ENCODE measurements at places on chromosomes 1 and 21.

DNA sequence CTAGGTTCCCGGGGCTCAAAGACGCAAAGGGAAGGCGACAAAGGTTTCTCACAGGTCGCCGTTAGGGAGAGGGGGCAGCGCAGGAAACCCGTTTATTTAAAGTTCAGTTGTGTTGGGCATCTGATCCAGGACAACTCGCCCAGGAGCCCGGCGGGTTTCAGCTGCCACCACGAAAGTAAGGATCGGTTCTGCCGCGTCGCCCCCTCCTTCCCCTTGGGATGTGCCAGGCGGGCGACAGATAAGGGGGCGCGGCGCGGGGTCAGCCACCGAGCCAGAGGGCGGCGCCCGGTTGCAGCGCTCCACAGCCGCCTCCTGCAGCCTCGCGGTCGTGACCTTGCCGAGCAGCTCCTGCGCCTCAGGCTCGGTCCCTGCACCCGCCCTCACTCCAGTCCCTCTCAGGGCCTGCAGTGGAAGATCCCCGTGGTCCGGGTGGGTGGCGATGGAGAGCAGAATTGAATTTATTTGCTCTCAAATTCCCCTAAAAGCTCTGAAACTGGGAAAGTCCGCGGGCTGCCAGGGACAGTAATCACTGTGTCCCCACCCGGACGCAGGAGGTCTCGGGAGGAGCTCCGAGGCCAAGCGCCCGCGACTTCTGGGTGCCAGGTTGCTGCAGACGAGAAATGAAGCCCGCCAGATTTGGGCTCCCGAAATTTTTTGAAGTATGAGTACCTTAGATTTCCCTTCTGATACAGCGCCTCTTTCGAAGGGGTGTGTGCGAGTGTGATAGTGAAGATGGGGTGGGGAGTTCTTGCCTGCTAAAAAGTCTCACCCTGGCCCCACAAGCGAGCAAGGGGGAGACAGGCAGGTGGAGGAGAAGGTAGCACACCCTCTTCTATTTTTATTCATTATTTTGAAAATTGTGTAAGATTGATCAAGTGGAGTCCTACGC, 28.4 kb upstream of the NFIA start:
- no peak for DNase-seq

DNA sequence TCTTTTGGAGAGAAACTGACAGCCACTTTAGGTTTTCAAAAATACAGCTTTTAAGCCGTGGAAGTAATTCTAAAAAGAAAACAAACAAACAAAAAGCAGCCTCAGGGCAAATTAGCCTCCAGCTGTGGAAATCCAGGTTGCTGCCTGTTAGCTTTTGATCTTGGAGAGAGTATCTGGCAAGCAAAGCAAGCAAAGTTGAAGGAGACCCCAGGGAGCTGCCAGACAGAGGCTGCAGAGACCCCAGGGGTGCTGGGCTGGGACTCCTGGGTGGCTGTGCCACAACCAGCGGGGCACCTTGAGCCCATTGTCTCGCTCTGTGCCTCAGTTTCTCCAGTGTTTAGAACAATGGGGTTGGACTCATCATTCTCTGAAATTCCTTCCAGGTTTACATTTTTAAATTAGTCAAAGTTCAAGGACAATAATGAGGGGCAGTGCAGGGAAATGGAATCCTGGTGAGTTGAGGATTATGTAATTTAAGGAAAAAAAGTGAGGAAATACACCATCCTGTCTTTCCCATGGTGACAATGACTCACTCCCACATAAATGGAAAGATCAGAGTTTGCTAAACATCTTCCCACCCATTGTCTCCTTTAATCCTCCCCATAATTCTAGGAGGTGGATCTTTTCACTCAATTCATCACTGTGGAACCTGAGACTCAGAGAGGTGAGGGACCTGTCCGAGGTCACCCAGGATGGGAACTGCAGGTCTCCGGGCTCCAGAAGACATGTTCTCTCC, 480.5 kb downstream of the MATN1 start:
- DNase-seq = no peak

DNA sequence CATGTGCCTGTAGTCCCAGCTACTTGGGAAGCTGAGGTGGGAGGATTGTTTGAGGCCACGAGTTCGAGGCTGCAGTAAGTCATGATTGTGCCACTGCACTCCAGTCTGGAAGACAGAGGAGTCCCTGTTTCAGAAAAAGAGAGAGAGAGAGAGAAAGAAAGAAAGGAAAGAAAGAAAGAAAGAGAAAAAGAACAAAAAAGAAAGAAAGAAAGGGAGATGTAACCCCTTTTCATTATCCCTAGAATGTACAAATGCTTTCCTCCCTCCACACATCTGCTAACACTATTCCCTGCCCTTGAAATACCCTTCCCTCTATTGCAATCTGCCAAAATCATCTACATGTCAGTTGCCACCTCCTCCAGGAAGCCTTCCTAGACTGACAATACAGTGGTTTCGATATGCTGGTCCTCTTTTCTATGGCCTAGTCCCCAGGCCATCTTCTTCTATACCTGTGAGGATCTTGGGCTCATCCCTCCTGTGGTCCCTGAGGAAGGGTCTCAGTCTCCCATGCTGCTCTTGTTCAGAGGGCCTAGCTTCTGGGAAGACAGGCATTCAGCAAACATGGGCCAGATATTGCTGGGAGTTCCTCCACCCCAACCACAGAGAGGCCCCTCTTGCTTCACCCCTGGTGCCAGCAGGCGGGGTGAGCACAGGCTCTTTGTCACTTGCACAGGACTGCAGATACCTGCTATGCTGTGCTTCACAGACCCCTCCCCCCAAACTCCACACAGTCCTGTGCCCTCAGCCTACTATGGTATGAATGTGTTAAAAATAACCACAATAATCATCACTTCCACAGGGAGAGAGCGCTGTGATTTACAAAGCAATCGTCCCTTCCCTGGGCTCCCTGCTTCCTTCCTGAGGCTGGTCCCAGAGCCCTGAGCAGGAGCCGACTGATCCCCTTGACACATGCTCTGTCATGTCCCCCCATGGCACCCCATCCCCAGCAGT, 14.1 kb downstream of the ADGRB2 start:
- DNase-seq = no peak

GRCh38 chr1:63935143-63935542, 161.3 kb downstream of the ROR1 start:
- no peak for DNase-seq

DNA sequence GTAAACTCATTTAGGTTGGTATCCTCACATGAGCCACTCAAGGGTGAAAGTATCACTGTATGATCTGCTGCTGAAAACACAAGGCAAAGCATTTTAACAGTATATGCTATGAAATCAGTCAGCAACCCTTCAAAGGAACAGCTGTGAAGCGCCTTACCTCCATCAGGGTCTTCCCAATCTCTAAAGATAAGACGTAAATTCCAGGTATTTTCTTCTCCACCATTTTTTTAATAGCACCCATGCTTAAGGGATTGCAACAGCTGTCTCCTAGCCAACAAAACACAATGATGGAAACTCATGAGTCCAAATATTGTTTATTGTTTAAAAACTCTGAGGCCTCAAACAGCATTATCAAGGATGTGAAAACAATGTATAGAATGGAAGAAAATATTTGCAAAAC, 4.8 kb downstream of the PPT1 start:
- DNase-seq = no peak

DNA sequence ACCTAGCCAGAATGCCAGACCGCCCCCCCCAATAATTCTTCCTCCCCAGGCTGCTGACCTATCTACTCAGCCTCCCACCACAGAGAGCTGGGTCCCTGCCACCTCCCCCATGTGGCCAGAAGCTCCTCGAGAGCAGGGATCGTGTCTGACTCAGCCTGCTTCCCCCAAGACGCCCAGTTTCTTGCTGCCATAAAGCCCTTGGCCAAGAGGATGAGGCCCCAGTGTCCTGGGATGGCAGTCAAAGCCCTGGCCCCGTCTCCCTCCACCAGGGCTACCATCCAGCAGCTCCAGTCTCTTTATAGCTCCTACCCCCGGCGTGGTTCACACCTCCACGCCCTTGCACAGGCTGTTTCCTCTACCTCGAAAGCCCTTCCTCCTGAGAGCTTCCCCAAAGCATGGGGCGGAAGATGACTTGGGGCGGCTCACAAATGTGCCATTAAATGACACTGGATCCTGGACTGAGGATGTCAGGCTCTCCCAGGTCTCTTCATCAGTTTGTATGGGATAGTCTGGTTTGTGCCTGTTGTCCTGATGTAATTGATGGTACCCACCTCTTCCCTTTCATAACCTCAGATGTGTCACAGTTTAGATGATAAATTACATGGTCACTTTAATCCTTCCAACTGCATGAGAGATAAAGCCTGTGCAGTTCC, 13.2 kb downstream of the ADGRB2 start:
- no peak for DNase-seq

DNA sequence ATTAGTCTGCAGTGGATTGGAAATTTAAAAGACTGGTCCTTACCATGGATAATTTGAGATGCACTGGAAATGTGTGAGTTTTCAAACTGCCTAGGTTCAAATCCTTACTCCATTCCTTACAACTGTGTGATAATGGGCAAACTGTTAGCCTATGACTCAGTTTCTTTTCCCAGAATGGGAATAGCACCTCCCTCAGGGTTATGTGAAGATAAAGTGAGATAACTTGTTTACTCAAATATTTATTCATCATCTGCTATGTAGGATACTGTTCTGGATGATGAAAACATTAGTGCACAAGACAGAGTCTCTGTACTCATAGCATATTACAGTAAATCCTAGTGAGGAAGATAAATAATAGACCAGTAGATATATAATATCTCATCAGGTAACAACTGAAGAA, 28.6 kb downstream of the LRIG2 start:
- DNase-seq = no peak

DNA sequence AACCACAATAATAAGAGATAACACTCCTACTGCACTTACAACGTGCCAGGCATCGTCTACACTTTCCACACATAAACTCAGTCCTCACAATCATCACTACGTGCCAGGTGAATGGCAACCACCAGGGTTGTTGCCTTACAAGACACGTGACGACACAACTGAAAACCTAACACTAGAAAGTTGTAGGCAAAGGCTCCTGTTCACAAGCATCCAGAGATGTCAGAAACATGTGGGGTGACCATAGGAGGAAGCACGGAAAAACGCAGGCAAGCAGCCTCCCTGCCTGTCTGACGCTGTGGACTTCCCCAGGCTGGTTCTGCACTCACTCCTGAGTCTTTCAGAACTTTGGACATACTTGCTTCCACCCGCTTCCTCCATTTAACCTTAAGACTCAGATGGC, 7.0 kb downstream of the CAPZB start:
- no peak for DNase-seq

DNA sequence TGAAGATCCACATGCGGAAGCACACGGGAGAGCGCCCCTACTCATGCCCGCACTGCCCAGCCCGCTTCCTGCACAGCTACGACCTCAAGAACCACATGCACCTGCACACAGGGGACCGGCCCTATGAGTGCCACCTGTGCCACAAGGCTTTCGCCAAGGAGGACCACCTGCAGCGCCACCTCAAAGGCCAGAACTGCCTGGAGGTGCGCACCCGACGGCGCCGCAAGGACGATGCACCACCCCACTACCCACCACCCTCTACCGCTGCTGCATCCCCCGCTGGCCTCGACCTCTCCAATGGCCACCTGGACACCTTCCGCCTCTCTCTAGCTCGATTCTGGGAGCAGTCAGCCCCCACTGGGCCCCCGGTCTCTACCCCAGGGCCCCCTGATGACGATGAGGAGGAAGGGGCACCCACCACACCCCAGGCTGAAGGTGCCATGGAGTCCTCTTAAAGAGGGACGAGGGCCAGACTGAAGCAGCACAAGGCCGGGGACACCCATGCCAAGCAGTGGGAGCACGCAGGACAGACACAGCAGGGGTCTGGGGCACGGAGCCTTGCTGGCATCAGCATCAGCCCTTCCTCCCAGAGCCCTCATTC, 13.7 kb downstream of the ZBTB7B start:
- no peak for DNase-seq

- DNase-seq = no peak
These were observed 19.4 kb downstream of the PLEKHO1 start for GRCh38 chr1:150168960-150169601.

DNA sequence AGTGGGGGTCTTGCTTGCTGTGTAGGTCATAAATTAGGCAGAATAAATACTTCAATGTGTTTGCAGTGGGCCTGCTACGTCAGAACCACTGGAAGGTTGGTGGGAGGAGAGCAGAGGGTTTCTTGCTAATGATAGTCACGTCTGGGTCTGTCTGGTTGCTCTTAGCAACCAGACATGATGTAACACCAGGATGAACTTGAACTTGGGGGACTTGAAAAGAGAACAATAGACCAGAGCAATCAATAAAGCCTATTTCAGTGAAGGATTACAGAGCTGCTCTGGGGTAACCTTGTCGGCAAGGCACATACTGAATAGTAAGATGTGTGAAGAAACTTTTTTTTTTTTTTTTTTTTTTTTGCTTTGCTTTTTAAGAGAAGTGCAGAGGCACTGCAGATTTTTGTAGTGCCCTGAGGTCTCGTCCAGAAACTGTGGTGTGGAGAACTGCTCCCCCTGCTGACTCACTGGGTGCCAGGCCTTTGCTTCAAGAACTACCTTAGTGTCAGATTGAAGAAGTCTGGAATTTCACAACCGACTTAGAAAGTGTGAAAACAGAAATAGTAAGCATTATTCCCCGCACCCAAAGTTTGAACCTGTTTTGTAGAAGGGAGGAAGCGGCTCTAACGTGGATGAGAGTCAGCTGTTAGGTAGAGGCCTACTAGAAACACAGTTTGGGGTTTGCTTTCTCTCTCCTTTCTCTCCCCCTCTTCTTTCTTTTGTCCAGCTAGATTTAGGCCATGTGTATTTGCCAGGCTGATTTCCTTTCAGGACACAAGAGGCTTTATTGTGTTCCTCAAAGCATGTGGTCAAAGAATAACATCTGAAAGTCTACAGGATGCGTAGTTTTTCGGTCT, 271.6 kb downstream of the TM2D1 start:
- DNase-seq = peak; percentile 18

- DNase-seq = no peak
These were observed 165.4 kb downstream of the PLXNA2 start for GRCh38 chr1:208078752-208079151.

- no peak for DNase-seq
These were observed 947 bp upstream of the RIT1 start for GRCh38 chr1:155912056-155912536.

GRCh38 chr1:77282866-77283539, 1.2 kb downstream of the AK5 start:
- DNase-seq = peak; percentile 6

DNA sequence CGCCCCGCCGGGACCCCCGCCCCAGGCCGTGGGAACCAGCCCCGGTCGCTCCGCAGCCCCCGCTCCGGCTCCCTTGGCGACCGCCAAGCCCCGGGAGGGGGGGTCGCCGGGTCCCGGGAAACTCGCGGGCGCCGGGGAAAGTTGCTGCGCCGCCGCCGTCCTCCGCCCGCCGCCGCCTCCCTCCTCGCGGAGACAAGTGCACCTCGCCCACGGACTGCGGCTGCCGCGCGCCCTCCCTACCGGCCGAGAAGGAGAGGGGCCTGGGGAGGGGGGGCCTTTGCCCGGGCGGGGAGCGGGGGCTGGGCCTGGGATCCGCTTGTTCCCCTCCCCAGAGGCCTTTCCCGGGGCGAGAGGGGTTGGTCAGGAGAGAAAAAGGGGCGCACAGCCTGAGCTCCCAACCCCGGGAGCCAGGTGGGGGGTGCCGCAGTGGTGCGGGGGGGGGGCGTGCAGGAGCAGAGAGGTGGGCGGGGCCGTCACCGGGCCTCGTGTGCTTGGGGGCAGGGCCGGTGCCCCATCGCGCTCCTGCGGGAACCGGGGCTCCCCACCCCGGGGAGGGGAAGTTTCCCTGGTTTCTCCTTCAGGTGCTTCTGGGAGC, 592 bp downstream of the AGRN start:
- no peak for DNase-seq
